ENCODE measurements at places on chromosomes 12 and 14.

DNA sequence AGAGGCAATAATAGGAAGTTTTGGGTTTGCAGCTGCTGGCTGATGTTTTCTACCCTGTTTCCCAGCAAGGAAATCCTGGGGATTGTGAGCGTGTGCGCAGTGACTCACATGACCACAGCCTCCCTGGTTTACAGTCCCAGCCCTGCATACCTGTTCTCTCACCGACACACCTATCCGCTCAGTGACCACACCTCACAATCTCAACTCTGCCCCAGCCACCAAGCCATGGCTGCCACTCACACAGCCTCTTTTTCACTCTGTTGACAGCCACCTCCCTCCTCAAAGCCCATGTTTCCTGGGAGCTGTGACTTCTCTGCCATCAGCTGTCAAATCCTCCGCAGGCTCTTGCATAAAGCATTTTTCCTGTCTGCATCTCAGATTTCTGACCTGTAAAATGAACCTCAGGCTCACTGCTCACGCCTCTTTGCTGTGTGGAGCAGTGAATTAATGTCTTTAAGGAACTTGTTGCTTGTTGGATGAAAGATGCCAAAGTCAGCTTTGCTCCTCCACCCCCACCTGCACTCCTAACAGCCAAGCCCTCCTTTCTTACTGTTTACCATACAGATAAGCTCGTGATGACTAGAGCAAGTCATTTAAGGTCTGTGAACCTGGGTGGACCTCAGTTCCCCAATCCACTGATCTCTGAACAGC lies 43.5 kb downstream of the B4GALNT3 start:
- DNase-seq = peak; percentile 80

DNA sequence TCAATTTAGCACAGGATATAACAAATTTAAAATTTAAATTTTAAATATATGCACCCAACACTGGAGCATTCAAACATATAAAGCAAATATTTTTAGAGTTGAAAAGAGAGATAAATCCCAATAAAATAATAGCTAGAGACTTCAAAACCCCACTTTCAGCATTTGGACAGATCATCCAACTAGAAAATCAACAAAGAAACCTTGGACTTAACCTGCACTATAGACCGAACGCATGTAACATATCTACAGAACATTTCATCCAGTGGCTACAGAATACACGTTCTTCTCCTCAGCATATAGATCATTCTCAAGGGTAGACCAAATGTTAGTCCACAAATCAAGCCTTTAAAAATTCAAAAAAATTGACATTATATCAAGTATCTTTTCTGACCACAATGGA lies 64.0 kb downstream of the SPTSSA start:
- DNase-seq = no peak

GRCh38 chr12:1297206-1297605 lies 297.2 kb downstream of the FBXL14 start:
- DNase-seq = no peak

- peak; percentile 62 for DNase-seq
These were observed 22.8 kb upstream of the GARIN2 start for GRCh38 chr14:67166450-67166853.

DNA sequence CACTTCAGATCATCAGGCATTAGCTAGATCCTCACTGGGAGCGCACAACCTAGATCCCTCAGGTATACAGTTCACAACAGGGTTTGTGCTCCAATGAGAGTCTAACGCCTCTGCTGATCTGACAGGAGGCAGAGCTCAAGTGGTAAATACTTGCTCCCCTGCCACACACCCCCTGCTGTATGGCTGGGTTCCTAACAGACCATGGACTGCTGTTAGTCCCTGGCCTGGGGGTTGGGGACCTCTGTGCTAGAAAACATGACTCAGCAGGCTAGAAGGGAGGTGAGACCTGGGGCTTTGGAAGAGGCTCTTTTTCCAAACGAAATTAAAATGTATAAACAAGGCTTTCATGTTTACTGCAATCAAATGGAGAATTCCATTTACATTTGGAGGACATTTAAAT lies 691.1 kb downstream of the FLRT2 start:
- peak; percentile 8 for DNase-seq
